CD8-positive, alpha-beta memory T cell (primary cell): ENCODE measurements at places on chromosomes 1 and 21. TPM values are rescaled to one million over a fixed set of nuclear protein-coding genes. Genes with fewer than 3 reads are reported as not detected.

GBP5 gene
- 74.5 TPM for total RNA-seq

- H3K27ac ChIP-seq = no peak overlapping the region
- H3K4me3 ChIP-seq = no peak overlapping the region
- DNase-seq = no peak
- no peaks in the 10 kb centered on the region for H3K4me1 ChIP-seq
- H3K27me3 ChIP-seq = no peaks in the 10 kb centered on the region
Measured at GRCh38 chr1:59672851-59673572, 141.7 kb upstream of the HOOK1 start.

SPRR3 gene
- total RNA-seq = not detected

- no peak overlapping the region for H3K27ac ChIP-seq
- H3K4me1 ChIP-seq = no peaks in the 10 kb centered on the region
- H3K27me3 ChIP-seq = no peaks in the 10 kb centered on the region
- H3K36me3 ChIP-seq = no peaks in the 10 kb centered on the region
- no peak overlapping the region for H3K4me3 ChIP-seq
Measured at GRCh38 chr1:102262994-102263393, 266.3 kb upstream of the OLFM3 start.

GRCh38 chr1:89850844-89851415 is 30.1 kb downstream of the LRRC8D start:
- H3K27ac ChIP-seq = no peak overlapping the region
- H3K36me3 ChIP-seq = no peaks in the 10 kb centered on the region
- no peak for DNase-seq
- H3K4me3 ChIP-seq = no peak overlapping the region
- peaks cover 42% of the 10 kb centered on the region for H3K4me1 ChIP-seq

FCGR3B gene
- not detected for total RNA-seq

- no peak overlapping the region for H3K4me3 ChIP-seq
- H3K27me3 ChIP-seq = no peaks in the 10 kb centered on the region
- no peak overlapping the region for H3K27ac ChIP-seq
- no peak for DNase-seq
- H3K36me3 ChIP-seq = no peaks in the 10 kb centered on the region
- no peaks in the 10 kb centered on the region for H3K4me1 ChIP-seq
Measured at GRCh38 chr1:194830387-194830786, 1644.0 kb upstream of the B3GALT2 start.

GRCh38 chr1:175511496-175511895 is 231.9 kb downstream of the TNR start:
- no peak for DNase-seq
- no peaks in the 10 kb centered on the region for H3K36me3 ChIP-seq

GRCh38 chr1:27478098-27478497 is 11.9 kb downstream of the WASF2 start:
- DNase-seq = no peak
- peaks cover 50% of the 10 kb centered on the region for H3K4me1 ChIP-seq
- H3K27me3 ChIP-seq = no peaks in the 10 kb centered on the region
- H3K4me3 ChIP-seq = no peak overlapping the region
- no peak overlapping the region for H3K27ac ChIP-seq

DNA sequence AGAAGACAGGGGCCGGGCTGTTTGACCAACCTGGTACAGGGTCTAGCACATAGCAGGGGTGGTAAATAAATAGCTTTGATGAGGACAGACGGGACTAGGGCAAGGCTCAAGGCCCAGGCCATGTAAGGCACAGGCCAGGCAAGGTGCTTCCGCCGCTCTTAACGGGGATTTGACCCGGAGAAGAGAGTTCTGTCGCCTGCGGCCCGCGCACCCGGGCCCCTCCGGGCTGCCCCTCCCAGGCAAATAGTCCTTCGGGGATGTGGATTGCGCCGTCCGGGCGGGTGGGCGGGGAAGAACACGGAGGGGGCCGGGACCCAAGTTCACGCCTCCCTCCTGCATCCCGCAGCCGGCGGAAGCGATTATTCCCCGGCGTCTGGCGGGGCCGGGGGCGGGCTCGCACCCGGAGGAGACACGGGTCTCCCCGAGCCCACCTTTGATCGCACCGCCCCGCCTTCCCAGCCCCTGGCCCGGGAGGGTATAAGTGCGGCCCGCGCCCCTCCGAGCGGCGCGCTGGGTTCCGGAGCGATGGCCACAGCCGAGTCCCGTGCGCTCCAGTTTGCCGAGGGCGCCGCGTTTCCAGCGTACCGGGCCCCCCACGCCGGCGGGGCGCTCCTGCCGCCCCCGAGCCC is at the start of gene MIXL1:
MIXL1 (plus strand) TSS at position 508 of the 629 bp plus-strand sequence; CDS start at position 526, 18 bp downstream.
- DNase-seq = no peak
- no peak within 1 kb of the TSS for H3K27ac ChIP-seq
- peaks cover 7% of the 10 kb centered on the region for H3K27me3 ChIP-seq
- no peaks in the 10 kb centered on the region for H3K36me3 ChIP-seq
- H3K4me3 ChIP-seq = peak within 1 kb of the TSS; percentile 49
- peaks cover 5% of the 10 kb centered on the region for H3K4me1 ChIP-seq

DNA sequence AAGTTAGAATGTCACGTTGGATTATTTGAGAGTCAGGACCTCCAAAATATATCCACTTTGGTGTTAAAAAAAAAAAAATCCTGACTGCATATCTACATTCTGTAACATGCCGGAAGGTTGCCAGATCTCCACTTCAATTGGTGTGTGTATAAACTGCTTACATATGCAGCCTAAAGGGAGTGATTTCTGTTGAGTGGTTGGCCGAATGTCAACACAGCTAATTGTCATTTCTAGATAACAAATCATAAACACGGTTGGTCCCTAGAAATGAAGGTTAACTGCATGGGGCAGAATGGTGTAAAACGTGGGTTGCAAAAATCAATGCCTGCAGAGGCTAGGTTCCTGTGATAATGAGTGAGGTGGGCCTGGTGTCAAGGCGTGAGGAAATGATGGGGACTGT is 15.0 kb upstream of the ROR1 start:
- H3K4me1 ChIP-seq = no peaks in the 10 kb centered on the region
- H3K27ac ChIP-seq = no peak overlapping the region
- H3K4me3 ChIP-seq = no peak overlapping the region
- H3K27me3 ChIP-seq = no peaks in the 10 kb centered on the region

ST6GALNAC3 gene
- not detected for total RNA-seq
